ENCODE measurements at places on chromosomes 6 and 20.

GRCh38 chr6:106070636-106071035 is 15.5 kb upstream of the PRDM1 start:
- DNase-seq: no peak

DNA sequence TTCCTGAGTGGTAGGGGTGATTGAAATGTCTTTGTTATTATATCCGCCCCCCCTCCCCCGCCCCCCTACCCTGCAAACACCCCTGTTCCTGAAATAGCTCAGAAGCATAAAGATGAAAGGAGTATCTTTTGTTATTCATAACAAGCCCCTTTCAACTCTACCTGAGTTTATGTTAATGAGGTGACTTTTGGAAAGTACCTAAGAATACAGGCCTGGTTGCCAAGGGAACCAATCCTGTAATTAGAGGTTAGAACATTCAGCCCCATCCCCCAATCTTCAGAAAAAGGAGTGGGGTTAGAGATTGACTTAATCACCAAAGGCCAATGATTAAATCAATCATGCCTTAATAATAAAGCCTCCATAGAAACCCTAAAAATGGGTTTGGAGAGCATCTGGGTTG is 979.2 kb upstream of the GJE1 start:
- DNase-seq: no peak

DNA sequence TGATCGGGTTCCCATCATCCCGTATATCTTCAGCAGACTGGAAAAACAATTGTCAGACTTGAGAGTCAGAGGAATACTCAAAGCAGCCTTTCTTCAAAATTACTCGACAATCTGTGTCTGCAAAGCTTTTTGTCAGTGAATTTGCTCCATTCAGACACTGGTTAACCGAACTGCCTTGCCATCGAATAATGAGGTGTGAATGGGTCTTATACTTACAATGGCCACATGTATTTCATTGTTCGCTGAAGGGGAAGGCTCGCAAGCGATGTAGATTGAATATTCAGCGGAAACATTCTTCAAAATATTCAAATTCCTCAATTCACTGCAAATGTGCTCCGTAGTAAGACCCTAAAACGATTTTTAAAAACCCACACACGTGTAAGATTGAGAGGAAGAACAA is 32.9 kb downstream of the JAG1 start:
- no peak for DNase-seq

DNA sequence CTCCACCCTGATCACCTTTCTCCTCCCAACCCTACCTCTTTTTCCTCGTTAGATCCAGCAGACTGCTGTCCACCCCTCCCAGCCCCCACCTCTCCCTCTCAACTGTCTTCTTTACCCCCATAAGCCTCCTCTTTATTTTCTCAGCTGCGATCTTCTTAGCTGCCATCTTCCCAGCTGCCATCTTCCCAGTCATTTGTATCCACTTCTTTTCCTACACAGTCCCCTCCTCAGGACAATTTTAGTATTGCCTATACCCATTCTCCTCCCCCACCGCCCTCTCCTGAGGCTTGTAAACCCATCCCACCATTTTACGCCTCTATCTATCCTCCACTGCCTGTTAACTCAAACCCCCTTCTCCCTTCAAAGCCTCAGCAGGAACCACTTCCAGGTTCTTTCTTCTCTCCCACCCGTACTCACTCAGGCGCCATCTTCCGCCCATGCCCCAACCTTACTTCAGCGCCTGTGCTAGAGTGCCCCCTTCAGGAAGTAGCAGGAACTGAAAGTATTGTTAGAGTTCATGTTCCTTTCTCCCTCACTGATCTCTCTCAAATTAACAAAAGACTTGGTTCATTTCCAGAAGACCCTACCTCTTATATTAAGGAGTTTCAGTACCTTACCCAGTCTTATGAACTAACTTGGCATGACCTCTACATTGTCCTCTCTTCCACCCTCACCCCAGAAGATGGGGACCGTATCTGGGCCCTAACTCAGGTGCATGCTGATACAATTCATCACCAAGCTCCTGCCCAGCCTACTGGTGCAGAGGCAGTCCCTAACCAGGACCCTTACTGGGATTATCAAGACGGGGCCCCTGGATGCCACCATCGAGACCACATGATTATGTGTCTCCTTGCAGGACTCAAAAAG is 236.0 kb downstream of the ADGRG6 start:
- peak; percentile 18 for DNase-seq

GRCh38 chr20:56724241-56724757 is 95.2 kb downstream of the TFAP2C start:
- DNase-seq: no peak

- peak; percentile 78 for DNase-seq
Measured at GRCh38 chr20:4102381-4102780, 87.0 kb upstream of the RNF24 start.

- DNase-seq: peak; percentile 76
Measured at GRCh38 chr20:62861726-62862336, at the start of gene TCFL5. Gene TCFL5, minus strand, starts transcription at chr20:62861822. Its CDS starts 152 bp downstream, at chr20:62861670.

DNA sequence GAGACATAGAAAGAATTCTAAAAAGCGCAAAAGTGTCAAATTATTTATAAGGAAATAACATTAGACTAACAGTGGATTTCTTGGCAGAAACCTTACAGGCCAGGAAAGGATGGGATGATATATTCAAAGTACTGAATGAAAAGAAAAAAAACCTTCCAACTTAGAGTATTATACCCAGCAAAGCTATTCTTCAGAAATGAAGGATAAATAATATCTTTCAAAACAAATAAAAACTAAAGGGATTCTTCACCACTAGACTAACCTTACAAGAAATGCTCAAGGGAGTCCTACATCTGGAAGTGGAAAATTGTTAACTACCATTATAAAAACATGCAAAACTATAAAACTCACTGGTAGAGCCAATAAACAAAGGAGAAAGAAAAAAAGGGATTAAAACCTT is 65.8 kb downstream of the SLC22A2 start:
- DNase-seq: no peak

GRCh38 chr20:62752181-62752670 is 43.6 kb downstream of the NTSR1 start:
- DNase-seq: no peak

- DNase-seq: no peak
Measured at GRCh38 chr6:99940582-99940981, 53.4 kb downstream of the MCHR2 start.

GRCh38 chr6:145068577-145068976 is 666.7 kb downstream of the EPM2A start:
- DNase-seq: no peak

- no peak for DNase-seq
Measured at GRCh38 chr6:151436802-151437201, 15.1 kb downstream of the RMND1 start.

GRCh38 chr20:33893314-33893713 is 82.2 kb downstream of the CHMP4B start:
- peak; percentile 43 for DNase-seq

DNA sequence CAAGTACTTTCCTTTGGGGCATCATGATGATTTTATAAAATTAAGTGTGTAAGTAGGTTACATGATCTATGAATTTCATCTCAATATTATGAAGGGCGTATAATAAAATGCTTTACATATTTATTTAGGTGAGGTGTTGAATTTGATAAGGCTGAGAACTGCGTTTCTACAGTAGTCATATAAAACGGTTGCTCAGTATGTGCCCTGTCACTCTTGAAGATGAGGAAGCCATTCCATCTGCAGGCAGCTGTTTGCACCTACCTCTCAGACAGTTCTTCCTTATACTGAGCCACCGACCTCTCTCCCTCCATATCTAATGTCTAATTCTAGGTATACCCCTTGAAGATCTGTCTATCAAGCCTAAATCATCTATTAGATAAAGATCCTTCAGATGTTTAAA is 16.1 kb downstream of the NCOA7 start:
- DNase-seq: no peak

- no peak for DNase-seq
Measured at GRCh38 chr20:33791959-33792597, 19.1 kb upstream of the CHMP4B start.

DNA sequence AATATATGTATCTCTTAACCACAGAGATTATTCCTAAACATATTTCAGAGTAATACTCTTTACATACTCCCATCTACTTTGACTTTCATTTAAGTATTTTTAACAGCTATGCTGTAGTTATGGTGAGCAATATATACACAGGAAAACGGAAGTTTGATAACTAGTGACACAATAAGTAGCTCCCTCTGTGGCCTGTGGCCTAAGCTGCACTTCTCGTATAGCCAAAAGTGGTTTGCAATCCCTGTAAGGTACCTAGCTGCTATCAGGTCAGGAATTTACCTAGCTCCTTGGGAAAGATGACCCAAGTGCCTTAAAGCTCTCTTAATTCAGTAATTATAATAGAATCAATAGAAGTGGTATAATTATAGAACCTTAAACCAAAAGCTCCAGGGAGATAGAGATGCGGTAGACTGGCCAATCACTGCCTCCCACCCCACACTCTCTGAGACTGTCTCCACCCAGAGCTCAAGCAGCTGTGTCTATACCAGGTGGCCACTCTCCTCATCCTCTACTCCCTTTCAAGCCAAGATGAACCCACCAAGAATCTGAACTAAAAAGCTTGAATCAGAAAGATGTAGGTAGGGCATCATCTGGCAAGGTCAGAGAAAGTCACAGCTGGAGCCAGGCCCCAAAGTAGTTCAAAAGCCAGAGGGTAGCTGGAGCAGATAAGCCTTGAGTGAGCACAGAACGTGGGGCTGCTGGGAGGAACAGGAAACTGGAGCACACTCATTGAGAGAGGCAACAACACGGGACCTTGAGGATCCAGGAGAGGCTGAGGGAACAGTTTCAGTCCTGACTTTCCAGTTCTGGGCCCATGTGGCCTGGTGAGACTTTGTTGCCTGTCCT is 84.9 kb upstream of the ASF1A start:
- DNase-seq: no peak

GRCh38 chr6:64553249-64553786 is 917.7 kb downstream of the PHF3 start:
- no peak for DNase-seq

- DNase-seq: no peak
Measured at GRCh38 chr6:296151-297122, 4.2 kb downstream of the DUSP22 start.

DNA sequence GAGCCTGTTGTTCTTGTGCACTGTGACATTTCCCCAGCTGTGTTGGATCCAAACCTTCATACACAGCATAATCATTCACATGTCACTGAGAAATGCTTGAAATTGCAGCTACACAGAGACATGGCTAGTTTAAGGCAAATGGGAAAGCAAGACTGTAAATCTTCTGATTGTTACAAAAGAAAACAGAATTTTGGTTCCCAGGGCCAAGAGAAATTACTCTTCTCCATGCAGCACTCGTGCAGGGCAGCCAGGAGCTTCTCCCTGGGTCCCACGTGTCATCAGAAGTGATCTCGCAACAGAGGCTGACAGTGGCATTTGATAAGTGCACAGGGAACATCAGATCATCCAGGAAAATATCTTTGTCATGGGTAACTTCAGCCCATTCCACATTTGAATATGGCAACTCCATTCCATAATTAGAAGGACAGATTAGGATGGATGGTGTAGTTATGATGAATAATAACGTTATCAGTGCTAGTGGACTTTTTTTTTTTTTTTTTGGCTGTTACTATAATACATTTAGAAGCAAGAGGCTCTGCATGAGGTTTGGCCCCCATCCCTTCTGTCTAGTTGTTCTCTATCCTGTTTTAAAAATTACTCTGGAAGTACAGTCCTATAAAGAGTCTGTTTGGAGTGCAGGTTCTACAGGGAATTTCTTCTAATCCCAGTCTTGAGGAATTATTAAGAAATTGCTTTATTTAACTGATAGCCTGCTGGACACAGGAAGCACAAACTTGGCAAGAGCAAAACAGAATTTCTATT is 571.0 kb upstream of the NOX3 start:
- no peak for DNase-seq

- peak; percentile 62 for DNase-seq
Measured at GRCh38 chr6:129643968-129644367, 66.0 kb downstream of the ARHGAP18 start.

DNA sequence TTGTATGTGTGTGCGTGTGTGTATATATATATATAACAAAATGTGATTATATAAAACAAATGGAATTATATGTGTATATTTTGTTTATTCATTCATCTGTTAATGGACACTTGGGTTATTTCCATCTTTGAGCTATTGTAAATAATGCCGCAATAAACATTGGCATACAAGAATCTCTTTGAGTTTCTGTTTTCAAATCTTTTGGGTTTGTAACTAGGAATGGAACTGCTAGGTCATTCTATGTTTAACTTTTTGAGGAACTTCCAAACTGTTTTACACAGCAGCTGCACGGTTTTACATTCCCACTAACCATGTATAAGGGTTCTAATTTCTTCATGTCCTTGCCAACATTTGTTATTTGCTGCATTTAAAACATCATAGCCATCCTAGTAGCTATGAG is 39.9 kb upstream of the TGM2 start:
- DNase-seq: no peak

- peak; percentile 81 for DNase-seq
Measured at GRCh38 chr6:85403331-85404015, 46.4 kb upstream of the NT5E start.

GRCh38 chr20:6654513-6655252 is 112.8 kb upstream of the BMP2 start:
- DNase-seq: peak; percentile 97

DNA sequence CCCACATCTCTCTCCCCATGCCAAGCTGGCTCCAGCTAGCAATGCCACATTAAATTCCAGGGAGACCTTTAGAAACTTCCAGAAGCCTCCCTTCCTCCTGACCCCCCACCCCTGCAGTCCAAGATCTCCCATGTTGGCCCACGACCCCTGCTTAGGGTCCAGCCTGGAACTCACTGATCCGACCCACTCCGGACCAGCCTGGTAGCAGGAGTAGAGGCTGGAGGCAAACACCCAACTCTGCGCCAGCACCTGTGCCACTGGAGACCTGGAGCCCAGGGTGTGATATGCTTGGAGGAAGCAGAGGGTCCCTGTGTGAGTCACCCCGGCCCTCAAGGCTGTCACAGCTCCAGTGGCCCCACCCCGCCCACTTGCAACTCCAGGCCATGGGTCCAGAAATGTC is 3.3 kb upstream of the ULBP1 start:
- no peak for DNase-seq

- no peak for DNase-seq
Measured at GRCh38 chr6:137307163-137307854, 88.1 kb upstream of the IFNGR1 start.

DNA sequence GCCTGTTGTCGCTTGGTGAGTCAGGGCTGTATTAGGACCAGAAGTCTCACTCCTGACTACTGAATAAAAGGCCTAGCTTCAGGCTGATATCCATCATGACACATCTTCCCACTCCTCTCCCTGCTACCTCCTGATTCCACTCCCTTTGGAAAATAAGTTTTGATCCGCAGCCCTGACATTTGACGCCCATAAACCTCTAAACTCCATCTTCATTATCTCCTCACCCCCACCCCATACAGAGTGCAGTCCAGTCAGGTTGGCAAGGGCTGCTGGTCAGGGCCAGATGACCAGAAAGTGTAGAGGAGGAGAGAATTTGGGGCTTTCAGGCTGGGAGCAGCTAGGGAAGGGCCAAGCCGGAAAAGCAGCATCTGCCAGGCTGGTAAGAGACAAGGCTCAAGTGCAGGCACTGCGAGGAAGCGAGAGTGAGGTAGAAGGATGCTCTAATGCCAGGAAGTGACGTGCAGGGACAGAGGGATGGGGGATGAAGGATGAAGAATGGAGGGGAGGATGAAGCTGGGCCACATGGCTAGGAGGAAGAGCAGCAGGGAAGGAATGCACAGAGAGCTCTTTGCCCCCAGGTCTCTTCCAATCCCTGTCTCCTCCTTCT is 1.2 kb downstream of the GGT7 start:
- DNase-seq: no peak

All from mammary epithelial cell (primary cell).